ENCODE measurements at places on chromosomes 11 and 22. TPM values are rescaled to one million over a fixed set of nuclear protein-coding genes. Genes with fewer than 3 reads are reported as not detected.

- H3K4me3 ChIP-seq, result no peak overlapping the region
- H3K36me3 ChIP-seq, result no peaks in the 10 kb centered on the region
- no peaks in the 10 kb centered on the region for H3K4me1 ChIP-seq
- no peaks in the 10 kb centered on the region for H3K27me3 ChIP-seq
Observed at GRCh38 chr11:36187622-36188021, 101.6 kb downstream of the COMMD9 start.

GRCh38 chr22:46192210-46192993 is 42.1 kb downstream of the PPARA start:
- H3K4me1 ChIP-seq, result peaks cover 27% of the 10 kb centered on the region
- no peak overlapping the region for H3K27ac ChIP-seq
- H3K36me3 ChIP-seq, result no peaks in the 10 kb centered on the region
- H3K27me3 ChIP-seq, result no peaks in the 10 kb centered on the region
- no peak for DNase-seq
- H3K4me3 ChIP-seq, result no peak overlapping the region

DNA sequence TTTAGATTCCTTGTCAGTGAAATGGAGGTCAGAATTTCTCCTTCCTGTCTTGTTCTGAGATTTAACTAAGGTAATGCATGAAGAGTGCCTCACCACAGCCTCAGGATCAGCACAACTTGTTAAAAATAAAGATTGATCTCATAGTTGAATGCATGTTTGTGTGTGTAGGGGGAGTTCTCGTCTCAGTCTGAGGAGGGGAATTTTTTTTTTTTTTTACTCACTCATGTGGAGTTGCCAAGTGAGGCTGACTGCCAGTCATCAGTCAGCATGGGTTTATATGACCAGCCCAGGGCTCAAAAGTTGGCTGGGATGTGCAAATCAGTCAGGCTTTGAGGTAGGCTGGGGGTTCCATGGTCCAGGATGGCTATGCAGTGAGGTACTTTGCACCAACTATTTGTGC is 113.2 kb downstream of the FANCF start:
- no peaks in the 10 kb centered on the region for H3K4me1 ChIP-seq
- H3K27ac ChIP-seq, result no peak overlapping the region
- no peak overlapping the region for H3K4me3 ChIP-seq
- no peaks in the 10 kb centered on the region for H3K27me3 ChIP-seq
- DNase-seq, result no peak
- H3K36me3 ChIP-seq, result no peaks in the 10 kb centered on the region

- H3K4me3 ChIP-seq, result no peak overlapping the region
- no peak for DNase-seq
- no peaks in the 10 kb centered on the region for H3K27me3 ChIP-seq
- H3K4me1 ChIP-seq, result peaks cover 18% of the 10 kb centered on the region
- H3K36me3 ChIP-seq, result no peaks in the 10 kb centered on the region
Observed at GRCh38 chr11:115605871-115606497, 101.8 kb upstream of the CADM1 start.

GRCh38 chr11:23570828-23571227 is 710.6 kb upstream of the CCDC179 start:
- H3K27me3 ChIP-seq, result no peaks in the 10 kb centered on the region
- H3K4me3 ChIP-seq, result no peak overlapping the region
- no peak overlapping the region for H3K27ac ChIP-seq
- no peaks in the 10 kb centered on the region for H3K36me3 ChIP-seq
- no peak for DNase-seq

DNA sequence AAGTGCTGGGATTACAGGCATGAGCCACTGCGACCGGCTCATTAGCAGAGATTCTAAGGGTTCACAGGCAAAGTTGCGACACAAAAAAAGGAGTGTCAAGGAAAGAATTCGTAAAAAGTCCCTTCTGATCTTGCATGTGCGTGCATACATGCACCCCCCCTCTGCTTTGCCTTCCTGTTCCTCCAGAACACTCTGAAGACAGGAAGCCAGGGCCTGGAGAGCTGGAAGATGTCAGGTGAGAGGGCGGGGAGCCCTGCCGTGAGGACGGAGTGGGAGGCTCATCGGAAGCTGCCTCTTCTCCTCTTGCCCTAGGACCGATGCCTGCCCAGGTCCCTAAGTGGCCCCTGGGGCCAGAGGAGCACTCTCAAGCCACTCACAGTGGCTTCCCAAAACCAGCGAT is 89.1 kb downstream of the LARGE1 start:
- H3K27ac ChIP-seq, result no peak overlapping the region
- no peaks in the 10 kb centered on the region for H3K27me3 ChIP-seq
- H3K4me3 ChIP-seq, result no peak overlapping the region
- DNase-seq, result no peak

DNA sequence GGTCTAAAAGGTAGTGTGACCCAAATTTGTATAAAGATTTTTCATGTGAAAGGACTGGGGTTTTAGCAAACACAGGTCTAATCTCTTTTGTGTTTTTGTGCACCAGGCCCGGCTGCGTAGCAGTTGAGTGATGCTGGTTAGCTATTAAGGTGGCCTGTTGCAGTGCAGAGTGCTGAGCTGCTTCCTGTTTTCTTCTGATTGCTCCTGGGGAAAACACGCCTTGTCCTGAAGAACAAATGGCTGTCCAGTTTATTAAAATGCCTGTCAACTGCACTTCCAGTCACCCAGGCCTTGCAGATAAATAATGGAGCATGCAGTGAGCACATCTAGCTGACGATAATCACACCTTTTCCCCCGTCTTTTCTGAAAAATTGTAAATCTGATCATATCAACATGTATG is 1.8 kb downstream of the SRSF8 start:
- peak overlapping the region; percentile 98 for H3K27ac ChIP-seq
- H3K36me3 ChIP-seq, result peaks cover 5% of the 10 kb centered on the region
- H3K4me1 ChIP-seq, result peaks cover 29% of the 10 kb centered on the region
- H3K4me3 ChIP-seq, result peak overlapping the region; percentile 77
- DNase-seq, result peak; percentile 96
- no peaks in the 10 kb centered on the region for H3K27me3 ChIP-seq

F2 gene
- total RNA-seq, result not detected

PIH1D2 gene
- total RNA-seq, result 0.55 TPM
